T-helper 9 cell (primary cell): ENCODE measurements at places on chromosomes 1 and 21.

GRCh38 chr1:93219443-93219842 is 38.9 kb downstream of the CCDC18 start:
- no peak for DNase-seq

- DNase-seq, result no peak
Measured at GRCh38 chr1:59020151-59020997, 236.5 kb upstream of the JUN start.

DNA sequence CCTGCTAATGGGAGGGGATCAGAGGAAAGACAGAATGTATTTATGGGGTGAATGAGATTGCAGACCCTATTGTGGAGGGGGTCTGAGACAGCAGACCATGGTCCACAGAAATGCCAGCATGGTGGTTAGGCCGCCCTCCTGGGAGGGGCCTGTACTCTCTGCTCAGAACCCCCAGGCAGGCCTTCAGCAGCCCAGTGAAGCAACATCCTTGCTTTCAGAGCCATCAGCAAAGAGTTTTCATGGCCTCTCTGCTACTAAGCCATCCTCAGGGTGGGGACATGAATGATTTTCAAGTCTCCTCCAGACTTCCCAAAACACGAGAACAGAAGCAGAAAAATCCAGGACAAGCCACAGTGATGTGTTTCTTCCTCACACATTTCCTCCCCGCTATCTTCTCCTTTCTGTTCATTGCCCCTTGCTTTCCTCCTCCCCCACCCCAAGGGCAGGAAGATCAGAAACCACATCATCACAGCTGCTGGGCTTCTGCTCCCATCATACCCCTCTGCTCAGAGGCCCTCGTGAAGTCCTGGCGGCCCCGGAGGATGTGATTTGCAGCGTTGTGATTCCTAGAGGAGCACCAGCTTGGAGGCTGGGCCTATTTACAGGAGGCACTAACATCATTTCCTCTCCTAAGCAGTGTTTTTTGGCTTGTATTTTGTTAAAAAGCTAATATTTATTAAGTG is 48.0 kb downstream of the ABCA4 start:
- DNase-seq, result no peak

GRCh38 chr1:220575718-220576497 is 48.0 kb downstream of the MARK1 start:
- no peak for DNase-seq

- no peak for DNase-seq
Measured at GRCh38 chr1:229102741-229103391, 168.0 kb upstream of the RAB4A start.

- no peak for DNase-seq
Measured at GRCh38 chr21:21196087-21196486, 197.9 kb downstream of the NCAM2 start.

DNA sequence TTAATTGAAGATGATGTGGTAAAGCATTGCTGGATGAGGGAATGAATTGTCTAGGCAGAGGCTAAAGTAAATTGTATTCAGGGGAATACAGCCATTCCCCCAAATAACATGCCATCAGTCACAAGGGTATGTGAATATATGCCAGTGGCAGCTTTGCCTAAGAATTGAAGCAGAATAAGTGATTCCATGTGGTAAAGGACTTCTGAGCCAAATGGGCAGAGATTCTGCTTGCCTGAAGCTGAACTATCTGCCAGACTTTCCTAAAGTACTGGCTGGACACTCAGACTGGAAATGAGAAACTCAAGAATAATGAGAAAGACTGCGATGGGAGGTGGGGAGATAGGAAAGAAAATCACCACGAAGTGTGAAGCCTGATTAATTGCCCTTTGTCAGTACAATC is 2.4 kb downstream of the LIX1L start:
- no peak for DNase-seq

DNA sequence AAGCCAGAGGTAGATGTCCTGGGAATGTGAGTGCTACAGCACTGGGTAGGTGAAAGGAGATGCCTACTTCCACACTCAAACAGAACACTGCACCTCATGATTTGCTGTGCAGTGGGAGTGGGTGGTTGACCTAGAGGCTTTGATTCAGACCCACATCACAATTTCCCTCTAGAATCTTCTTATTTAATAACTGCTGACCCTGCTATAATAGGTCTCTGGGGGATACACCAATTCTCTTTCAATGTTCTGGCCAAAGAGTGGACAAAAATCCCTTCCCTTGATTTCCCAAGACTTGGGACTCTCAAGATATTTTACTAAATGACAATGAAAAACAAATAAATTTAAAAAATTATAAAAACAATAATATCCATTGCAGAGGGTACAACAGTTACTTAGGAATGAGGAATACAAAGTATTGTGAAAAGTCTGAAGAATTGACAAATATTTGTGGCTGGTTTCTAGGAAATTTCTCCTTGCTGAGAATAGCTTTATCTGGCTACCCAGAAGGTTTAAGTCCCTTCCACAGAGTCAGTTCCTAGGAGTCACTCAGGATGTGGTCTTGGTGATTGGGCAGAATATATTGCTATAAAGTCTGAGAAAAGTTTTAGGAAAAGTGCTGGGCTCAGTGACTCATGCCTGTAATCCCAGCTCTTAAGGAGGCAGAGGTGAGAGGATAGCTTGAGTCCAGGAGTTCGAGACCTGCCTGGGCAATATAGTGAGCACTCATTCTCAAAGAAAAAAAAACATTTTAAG is 2.4 kb upstream of the FCGR2A start:
- DNase-seq, result no peak

DNA sequence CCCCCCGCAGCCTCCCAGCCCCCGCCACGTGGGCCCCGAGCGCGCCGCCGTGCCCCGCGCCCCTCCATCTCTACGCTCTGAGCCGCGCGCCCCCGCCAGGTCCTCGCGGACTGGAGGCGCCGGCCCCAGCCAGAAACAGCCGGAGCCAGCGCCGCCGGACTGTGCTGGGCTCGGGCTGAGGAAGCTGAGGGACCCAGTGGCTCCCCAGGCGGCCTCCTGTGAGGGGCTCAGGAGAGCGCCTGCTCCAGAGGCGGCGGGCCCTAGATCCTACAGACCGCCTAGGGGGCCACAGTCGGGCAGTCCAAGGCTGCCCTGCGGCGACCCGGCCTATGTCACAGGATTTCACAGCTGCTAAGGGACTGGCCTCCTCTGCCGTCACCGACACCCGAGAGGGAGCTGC is 82.1 kb downstream of the NENF start:
- DNase-seq, result no peak

DNA sequence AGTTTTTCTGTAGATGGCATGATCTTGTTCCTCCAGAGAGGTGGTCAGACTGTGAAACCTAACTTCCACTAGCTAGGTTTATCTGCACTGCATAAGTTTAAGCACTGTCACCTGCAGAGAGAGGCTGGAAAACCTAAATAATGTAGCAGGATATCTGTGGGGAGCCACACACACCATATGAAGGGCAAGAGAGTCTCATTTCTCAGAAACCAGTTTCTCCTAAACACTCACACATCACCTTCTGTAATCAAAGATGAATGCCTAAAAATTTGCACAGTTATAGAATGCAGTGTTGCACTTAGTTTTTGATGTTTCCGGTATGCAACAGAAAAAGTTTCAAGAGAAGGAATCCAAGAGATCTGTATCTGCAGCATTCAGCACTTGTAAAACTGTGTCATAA is 654.6 kb downstream of the ADGRL2 start:
- no peak for DNase-seq

- no peak for DNase-seq
Measured at GRCh38 chr1:198197285-198197684, 40.5 kb downstream of the NEK7 start.

DNA sequence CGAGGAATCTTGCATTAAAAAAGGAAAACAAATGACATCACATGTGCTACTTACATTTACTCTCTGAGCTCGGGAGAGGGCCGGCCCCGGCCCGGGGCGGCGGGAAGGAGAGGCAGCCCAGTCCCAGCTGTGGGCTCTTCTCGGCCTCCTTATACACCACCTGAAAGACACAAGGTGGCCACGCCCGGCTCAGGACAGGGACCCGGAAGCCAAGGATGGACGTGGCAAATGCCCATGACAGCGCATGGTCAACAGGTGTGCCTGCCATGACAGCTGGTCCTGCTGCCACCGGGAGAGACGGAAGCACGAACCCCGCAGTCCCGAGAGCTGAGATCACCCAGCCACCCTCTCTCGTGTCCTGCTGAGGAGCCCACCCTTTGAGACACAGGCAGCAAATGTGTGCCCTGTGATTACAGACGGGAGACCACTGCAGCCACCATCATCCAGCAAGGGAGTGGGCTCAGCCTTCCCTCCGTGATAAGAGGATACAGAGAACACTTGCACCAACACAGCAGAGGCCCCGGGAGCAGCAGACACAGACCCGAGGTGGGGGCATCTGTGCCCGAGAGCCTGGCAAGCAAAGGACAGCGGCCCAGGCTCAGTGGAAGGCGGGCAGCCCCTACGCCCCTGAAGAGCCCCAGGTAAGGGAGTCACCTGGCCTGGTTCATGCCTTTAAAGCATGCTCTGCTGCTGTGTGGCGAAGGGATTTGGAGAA is 8.7 kb downstream of the TPRG1L start:
- no peak for DNase-seq

DNA sequence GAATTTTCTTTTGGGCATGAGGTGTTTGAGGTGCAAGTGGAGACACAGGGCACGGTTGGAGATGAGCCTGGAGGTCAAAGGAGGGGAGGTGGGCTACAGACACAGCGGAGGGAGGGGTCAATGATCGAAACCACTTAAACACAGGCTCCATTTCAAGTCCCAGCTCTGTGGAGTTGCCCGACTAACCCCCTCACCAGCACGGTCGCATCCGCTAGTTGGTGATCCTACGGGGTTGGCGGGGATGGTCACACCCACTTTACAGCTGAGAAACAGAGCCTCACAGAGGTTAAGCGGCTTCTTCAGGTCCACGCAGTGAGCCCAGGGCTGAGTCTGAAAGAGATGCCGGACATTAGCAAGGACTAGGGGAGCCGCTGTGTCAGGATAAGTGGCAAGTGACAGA is 60.1 kb upstream of the RUNX3 start:
- DNase-seq, result no peak

DNA sequence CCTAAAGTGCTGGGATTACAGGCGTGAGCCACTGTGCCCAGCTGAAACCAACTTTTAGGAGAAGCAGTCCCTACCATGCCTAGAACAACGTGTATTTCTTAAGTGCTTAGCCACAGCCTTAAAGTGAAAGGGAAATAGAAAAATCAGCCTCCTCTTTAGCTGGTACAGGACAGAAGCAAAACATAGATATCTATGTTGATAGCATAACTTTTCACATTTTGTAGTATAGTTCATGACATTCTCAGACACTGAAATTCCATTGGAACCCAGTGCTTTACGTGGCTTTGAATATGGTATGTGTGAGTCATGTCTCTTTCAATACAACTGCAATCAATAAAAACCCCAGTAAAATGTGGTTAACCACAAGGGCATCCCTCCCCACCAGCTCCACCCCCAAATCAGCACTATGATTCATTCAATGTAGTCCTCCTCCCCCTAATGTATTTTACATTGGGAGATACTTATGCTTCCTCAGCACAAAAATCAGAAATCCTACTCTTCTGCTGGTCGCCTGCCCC is 32.1 kb downstream of the TGFB2 start:
- DNase-seq, result no peak

- no peak for DNase-seq
Measured at GRCh38 chr1:175269151-175269550, 76.6 kb upstream of the KIAA0040 start.
